Omental fat pad (tissue), 4 donors: ENCODE measurements at places on chromosomes 5 and 9.

GRCh38 chr5:122638581-122638980 lies 136.3 kb upstream of the SNX2 start:
- DNase-seq: no peak

DNA sequence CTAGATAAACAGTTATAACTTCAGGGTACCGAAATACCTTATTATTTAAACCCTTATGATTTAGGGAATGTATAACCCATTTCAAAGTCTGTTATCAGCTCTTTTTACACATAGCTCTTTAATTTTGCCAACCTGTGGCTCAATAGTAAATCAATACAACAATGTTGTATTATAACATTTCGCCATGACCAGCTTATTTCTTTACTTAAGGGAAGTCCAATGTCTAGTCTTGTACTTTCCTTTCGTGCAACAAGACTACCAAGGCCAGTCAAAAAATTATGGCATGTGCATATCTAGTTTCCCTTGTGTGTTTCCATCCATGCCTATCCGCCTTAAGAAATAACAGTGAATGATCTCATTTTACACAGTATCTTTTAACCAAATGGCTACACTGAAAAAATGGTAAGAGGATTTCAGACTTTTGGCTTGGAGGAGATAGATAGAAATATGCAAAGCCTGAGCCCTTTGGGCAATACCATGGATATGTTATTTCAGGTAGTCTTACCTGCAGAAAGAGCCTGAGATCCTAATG lies 239.5 kb upstream of the RPS23 start:
- DNase-seq: no peak

DNA sequence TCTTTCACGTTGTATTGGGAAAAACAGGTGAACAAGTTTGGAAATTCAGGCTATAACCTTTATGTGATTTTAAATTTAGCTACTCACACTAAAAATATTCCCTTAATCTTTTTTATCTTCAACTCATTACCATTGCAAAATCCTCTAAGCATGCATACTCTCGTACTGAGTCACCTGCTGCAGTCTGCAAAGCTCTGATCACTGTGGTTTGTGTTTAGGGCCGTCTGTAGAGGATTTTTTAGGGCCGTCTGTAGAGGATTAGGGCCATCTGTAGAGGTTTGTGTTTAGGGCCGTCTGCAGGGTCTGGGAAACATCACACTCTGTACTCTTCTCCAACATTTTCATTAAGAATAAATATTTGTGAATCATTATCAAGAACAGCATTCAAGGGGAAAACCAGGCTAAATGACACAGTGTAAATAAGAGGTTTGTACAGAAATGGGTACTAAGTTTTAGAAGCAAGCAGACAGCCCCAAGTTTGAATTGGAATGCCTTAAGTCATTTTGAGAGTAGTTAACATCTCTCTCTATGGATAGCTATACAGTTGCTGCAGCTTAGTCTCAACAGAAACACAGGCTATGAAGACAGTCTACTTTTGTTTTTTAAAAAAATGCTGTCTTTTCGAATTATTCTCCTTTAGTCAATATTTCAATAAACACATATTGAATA lies 155.0 kb upstream of the TSLP start:
- no peak for DNase-seq

DNA sequence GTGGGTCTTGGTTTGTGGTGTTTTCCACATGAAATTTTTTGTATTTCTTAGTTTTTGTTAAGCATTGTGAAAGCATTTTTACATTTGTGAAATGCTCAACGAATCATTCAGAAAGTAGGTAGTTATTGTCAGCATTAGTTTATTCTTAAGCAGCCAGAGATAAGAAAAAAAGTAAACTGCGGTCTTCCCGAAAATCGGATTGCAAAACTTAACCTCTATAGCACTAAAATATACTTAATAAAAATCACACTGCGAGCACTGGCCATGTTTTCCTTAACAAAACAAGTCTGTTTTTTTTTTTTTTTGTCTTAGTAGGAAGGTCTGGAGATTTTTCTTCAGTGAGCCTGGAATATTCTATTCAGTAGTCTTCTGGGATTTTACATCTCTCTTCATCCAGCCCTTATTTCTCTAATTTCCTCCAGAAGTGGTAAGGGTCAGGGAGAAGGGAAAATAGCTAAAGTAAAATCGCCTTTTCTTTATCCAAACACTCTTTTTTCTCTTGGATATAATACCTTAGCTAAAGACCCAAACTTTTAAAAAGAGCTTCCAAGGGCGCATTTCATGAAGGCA lies 289.9 kb downstream of the DMAC1 start:
- no peak for DNase-seq

- DNase-seq: no peak
Observed at GRCh38 chr5:173745123-173745522, 128.7 kb upstream of the BOD1 start.

DNA sequence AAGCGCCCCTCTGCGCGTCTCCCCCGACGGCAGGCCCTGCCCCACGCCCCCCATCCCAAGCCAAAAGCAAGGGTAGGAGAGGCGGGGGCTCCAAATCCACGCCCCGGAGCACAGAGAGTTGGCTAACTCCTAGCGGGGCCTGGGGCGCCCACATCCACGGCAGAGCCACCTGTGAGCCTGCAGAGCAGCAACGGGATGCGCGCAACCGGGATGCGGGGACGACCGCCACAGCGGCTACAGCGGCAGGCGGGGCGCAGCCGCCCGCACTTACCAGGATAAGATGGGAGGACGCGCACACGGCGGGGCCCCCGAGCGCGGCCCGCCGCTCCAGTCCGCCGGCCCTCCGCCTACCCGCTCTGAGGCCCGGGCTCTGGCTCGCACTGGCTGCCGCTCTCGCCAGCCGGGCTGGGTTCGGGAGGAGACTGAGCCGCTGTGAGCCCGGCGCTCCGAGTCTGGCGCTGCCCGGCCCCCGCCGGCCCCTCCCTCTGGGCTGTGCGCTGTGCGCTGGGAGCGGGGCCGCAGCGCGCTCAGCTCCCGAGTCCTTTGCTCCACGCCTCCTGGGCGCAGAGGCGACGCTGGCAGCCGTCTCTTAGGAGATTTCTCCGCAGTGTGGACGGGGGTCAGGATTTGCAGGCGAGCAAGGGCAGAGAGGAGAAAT lies at the start of gene SLC24A2:
SLC24A2 (minus strand) TSS at position 424 of the 658 bp plus-strand sequence.
- no peak for DNase-seq

DNA sequence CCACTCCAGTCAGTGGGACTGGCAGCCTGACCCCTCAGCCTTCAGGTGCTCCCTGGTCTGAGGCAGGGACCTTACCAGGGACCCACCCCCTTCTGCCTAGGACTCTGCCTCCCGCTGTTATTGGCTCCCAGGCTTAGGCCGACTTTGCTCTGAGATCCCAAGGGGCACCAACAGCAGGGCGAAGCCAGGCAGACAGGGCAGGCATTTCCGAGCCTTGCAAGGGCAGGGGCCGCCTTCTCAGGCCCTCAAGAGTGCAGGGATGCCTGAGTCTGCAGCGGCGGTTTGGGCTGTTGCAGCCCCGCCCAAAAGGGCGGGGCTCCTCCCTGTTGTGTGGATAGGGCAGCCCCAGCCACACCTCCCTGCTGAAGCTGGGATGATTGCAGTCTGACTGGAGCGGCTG lies 644.6 kb downstream of the PRR16 start:
- no peak for DNase-seq

- no peak for DNase-seq
Observed at GRCh38 chr5:181242031-181242451, 1.7 kb downstream of the RACK1 start.

DNA sequence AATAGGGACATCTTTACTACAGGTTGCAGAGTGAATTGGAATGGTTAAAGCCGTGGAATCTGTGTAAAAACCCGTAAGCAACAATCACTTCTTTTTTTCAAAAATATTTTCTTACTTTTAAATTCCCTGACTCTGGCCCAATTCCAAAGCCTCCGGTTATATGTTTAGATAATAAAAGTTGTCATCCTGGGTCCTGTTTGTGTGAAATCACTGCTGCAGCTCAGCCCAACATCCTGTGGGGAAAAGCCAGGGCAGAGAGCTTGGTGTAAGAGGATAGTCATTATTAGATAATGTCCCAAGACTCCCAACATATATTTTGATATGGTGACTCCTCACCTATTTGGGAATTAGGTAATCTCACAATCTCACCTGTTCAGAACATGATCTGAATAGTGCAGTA lies 586.0 kb upstream of the BRINP1 start:
- no peak for DNase-seq
